CD4-positive, alpha-beta memory T cell (primary cell): ENCODE measurements at places on chromosomes 16 and 17. TPM values are rescaled to one million over a fixed set of nuclear protein-coding genes. Genes with fewer than 3 reads are reported as not detected.

DNA sequence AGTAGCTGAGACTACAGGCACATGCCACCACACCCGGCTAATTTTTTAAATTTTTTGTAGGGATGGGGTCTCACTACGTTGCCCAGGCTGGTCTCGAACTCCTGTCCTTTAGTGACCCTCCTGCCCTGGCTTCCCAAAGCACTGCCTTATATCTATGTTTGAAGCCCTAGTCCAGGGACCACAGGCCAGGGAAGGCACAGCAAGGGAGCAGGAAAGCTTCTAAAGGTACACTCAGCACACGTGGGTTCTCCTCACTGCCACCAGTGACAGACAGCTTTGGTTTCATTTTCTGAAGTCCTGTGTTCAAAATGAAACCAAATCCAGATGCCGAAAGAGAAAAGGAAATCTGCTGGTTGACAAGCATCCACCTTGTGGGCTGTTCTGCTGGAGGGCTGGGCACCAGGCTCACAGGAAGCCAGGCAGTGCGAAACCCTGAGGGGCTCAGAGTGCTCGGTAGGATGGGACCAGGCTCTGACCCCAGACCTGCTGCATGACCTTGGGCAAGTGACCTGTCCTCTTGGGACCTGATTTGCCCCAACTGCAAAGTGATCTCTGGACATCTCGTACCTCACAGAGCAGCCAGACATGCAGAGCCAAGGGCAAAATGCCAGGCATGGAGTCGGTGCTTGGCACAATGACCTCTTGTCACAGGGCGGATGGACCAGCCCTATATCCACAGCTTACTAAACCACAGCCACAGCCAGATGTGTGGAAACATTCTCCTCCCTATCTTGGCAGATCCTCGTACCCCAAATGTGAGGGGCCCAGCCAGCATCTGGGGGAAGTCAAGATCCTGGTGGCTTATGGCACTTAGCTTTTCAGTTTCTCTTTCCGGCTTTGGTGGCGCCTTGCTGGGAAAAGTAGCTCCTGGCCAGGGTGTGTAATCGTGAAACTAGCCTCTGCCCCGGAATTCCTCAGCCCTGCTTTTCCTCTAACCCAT lies 2.8 kb upstream of the SOCS1 start:
- H3K4me1 ChIP-seq, result peaks cover 44% of the 10 kb centered on the region
- H3K36me3 ChIP-seq, result no peaks in the 10 kb centered on the region

DNA sequence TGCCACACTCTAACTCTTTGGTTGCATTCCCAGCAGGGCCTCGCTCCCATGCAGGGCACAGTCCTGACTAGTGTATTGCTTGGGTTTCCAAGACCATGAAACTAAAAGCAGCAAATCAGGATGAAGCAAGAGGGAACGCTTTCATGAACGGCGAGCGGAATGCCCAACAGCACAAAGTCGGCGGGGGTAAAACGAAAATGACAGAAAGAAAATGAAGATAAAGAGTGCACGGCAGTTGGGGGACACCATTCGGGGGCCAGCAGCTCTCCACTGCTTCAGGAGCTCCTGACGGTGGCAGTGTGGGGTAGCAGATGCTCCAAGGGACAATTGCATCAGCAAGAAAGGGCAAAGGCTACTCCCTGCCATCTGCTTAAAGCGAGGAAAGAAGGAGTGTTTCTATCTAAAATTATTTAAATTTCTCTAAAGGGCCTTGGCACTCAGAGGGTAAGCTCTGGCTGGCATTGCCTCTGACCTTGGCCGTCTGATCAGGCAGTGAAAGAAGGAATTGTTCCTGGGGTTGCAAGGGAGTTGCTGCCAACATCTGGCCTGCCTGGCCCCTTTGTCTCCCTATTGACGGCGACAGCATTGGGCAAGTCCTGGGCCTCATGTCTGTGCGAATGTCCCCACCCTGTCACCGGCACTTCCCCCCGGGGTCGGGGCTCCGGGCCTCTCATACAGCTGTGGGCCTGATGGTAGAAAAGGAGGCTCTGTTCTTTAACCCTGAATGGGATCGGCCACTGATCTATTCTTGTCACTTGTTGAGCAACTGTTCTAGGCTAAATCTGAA lies 138.2 kb downstream of the CMIP start:
- H3K36me3 ChIP-seq, result no peaks in the 10 kb centered on the region
- no peak overlapping the region for H3K27ac ChIP-seq
- no peak overlapping the region for H3K4me3 ChIP-seq
- no peaks in the 10 kb centered on the region for H3K27me3 ChIP-seq
- DNase-seq, result no peak

DNA sequence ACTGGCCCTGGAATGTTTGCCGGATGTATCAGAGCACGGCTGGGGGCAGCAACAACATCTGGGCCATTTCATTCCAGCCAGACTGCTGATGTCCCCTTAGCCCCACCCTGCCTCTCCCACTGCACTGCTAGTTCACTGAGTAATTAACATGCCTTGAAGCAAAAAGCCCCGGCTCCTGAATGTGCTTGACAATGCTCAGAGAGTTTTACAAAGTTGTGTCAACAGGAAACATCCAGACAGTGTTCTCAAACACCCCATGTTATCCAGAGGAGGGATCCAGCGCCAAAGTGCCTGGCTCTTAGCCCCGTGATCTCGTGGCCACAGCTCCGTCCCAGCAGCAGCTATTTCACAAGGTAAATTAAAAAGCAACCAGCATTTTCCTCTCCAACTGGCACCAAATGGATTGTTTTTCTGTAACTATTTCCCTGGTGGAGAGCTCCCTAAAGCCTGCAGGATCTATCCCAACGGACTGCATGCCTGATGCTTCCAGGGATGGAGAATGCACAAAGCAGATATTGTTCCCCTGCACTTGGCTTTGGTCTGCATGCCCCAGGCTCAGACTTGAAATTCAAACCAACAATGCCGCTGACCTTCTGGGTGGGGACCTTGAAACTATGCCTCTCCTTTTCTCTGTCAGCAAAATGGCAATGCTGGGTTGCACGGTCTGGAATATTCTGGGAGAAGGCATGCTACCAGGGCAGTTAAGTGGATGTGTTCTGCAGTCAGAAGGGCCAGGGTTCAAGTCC lies 115.6 kb upstream of the CDH5 start:
- H3K4me3 ChIP-seq, result no peak overlapping the region
- H3K4me1 ChIP-seq, result no peaks in the 10 kb centered on the region
- DNase-seq, result no peak

DNA sequence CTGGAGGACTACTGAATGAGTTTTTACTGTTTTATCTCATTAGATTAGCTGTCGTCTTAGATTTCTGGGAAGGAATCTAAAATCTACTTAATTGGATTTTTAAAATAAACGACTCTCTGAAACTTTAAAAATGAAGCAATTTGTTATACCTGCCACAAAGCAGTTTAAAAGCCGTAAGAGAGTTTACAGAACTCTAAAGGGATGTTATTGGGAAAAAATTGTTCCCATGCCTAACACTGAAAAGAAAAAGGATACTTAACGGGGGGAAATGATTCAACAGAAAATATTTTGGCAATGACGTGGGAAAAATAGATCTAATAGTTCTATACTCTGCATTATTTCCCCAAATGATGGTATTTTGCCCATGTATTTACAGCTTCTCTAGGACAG lies 27.0 kb downstream of the ARHGAP17 start:
- no peak overlapping the region for H3K4me3 ChIP-seq
- peaks cover 42% of the 10 kb centered on the region for H3K4me1 ChIP-seq
- DNase-seq, result no peak

NPIPA8 gene
- not detected for polyA plus RNA-seq

DNA sequence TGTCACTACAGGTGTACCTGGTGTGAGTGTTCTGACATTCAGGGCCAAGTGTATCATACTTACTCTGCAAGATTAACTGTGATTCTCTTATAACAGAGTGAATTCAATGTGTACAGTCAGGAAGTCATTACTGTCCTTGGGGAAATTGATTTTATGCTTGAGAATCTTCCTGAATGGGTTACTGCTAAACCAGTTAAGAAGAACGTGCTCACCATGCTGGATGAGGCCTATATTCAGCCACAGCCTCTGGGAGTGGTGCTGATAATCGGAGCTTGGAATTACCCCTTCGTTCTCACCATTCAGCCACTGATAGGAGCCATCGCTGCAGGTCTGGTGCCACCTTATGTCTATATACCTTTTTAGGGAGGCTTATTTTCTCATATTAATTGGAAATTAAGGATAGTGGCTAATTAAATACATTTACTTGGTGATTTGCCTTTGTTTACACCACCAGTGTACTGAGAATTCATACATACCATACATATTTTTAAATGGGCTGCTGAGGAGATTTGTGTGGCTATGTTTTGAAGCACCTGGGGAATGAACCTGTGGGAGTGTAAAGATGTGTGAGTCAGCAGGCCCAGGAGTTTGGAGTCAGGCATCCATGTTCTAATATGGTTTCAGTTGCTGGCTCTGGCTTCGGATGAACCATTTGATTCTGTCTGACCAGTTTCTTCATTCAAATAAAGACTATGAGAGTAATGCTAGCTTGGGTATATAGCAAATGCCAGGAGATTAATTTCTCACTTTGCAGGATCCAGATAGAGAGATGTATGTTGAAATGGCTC lies 3.1 kb downstream of the ALDH3A2 start:
- no peak overlapping the region for H3K27ac ChIP-seq
- no peak for DNase-seq
- H3K36me3 ChIP-seq, result peaks cover 11% of the 10 kb centered on the region

KRTAP1-1 gene
- not detected for polyA plus RNA-seq

DNA sequence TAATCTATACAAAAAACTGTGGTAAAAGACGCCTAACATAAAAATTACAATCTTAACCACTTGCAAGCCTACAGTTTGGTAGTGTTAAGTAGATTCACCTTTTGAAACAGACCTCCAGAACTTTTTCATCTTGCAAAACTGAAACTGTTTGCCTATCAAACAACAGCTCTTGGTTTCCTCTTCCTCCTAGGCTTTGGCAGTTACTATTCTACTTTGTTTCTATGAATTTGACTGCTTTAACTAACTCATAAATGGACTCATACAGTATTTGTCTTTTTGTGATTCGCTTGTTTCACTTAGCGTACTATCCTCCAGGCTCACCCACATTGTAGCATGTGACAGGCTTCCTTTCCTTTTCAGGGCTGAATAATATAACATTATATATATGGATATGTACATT lies 97.0 kb downstream of the PRKCA start:
- no peaks in the 10 kb centered on the region for H3K36me3 ChIP-seq
- DNase-seq, result no peak
- H3K4me3 ChIP-seq, result no peak overlapping the region
- peak overlapping the region; percentile 25 for H3K27ac ChIP-seq

SMURF2 gene
- 4.9 TPM for polyA plus RNA-seq

DNA sequence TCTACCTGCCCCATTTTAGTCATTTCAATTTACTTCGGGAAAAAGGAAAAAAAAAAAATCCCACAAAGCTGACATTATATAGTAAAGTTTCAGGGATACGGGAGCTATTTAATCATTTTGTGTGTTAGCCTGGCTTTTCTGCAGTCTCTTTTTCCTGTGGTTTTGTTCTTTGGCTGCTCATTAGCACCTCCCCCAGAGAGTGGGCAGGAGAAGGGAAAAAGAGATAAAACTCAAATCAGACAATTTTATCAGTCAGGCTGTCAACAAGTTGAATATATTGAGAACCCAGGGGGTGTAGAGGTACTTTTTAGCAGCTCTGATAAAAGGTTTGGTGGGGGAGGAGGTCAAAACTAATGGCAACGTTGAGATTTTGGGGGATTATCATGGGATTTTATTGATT lies 559.0 kb upstream of the PSMD7 start:
- no peak overlapping the region for H3K4me3 ChIP-seq
- H3K27me3 ChIP-seq, result no peaks in the 10 kb centered on the region
- no peak overlapping the region for H3K27ac ChIP-seq
- H3K4me1 ChIP-seq, result no peaks in the 10 kb centered on the region
- H3K36me3 ChIP-seq, result no peaks in the 10 kb centered on the region
- no peak for DNase-seq

DNA sequence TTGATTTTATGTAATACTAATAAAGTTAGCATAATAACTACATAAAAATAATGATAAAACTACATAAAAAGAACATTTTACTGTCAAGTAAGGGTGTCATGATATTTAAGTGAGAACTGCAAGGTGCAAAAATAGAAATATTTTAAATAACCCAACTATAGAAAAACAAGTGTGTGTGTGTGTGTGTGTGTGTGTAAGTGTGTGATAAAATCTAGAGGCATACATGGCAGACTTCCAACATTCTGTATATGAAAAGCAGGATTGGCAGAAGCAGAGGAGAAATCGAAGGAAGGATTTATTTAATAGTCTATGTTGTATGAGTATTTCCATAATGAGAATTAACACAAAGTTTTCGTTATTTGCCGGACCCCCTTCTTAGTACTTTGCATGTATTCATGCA lies 334.1 kb downstream of the KCNJ2 start:
- no peak overlapping the region for H3K4me3 ChIP-seq
- no peaks in the 10 kb centered on the region for H3K36me3 ChIP-seq
- H3K4me1 ChIP-seq, result no peaks in the 10 kb centered on the region
- no peak for DNase-seq
- H3K27ac ChIP-seq, result no peak overlapping the region

OTOP3 gene
- not detected for polyA plus RNA-seq

GRCh38 chr16:1546430-1546829 lies 13.0 kb downstream of the TMEM204 start:
- H3K27me3 ChIP-seq, result no peaks in the 10 kb centered on the region
- peak overlapping the region; percentile 2 for H3K27ac ChIP-seq
- H3K4me1 ChIP-seq, result peaks cover 62% of the 10 kb centered on the region
- no peak for DNase-seq
- no peak overlapping the region for H3K4me3 ChIP-seq
- peaks cover 29% of the 10 kb centered on the region for H3K36me3 ChIP-seq

SLC13A2 gene
- polyA plus RNA-seq, result not detected

GRCh38 chr17:31062346-31062745 lies 32.4 kb upstream of the NF1 start:
- H3K4me3 ChIP-seq, result no peak overlapping the region
- H3K36me3 ChIP-seq, result no peaks in the 10 kb centered on the region
- H3K27ac ChIP-seq, result no peak overlapping the region
- no peaks in the 10 kb centered on the region for H3K27me3 ChIP-seq
- DNase-seq, result no peak

DNA sequence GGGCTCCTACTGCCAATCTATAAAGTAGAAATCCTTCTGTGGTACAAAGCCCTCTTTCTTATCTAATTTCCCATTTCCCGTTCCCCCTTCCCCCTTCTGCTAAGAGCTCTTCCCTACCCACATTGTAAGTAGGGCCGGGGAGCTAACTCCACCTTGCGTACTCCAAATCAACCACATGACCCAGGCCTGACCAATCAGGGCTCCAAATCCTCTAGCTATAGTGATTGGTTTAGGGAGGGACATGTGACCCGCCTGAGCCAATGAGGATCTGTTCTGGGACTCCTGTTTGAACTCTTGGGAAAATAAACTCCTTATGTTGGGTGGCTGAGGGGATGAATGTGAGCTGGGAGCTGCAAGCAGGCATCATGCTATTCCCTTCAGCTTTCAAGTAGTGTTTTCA lies 40.9 kb upstream of the MEOX1 start:
- no peak overlapping the region for H3K27ac ChIP-seq
- peaks cover 8% of the 10 kb centered on the region for H3K4me1 ChIP-seq
- H3K36me3 ChIP-seq, result no peaks in the 10 kb centered on the region
- DNase-seq, result no peak
- peaks cover 4% of the 10 kb centered on the region for H3K27me3 ChIP-seq
- no peak overlapping the region for H3K4me3 ChIP-seq

CRISPLD2 gene
- polyA plus RNA-seq, result 2.5 TPM

- H3K27me3 ChIP-seq, result no peaks in the 10 kb centered on the region
- H3K4me3 ChIP-seq, result no peak overlapping the region
- no peaks in the 10 kb centered on the region for H3K4me1 ChIP-seq
- no peak for DNase-seq
These were observed 62.7 kb downstream of the RBFOX3 start for GRCh38 chr17:79548116-79548515.

GRCh38 chr16:35398180-35398579 lies 1938.8 kb downstream of the TP53TG3F start:
- H3K27ac ChIP-seq, result no peak overlapping the region
- H3K4me3 ChIP-seq, result no peak overlapping the region
- no peaks in the 10 kb centered on the region for H3K36me3 ChIP-seq
- DNase-seq, result no peak
- no peaks in the 10 kb centered on the region for H3K27me3 ChIP-seq
